Tibial nerve (tissue), 4 donors: ENCODE measurements at places on chromosomes 2 and 18. TPM values are rescaled to one million over a fixed set of nuclear protein-coding genes. Genes with fewer than 3 reads are reported as not detected.

DNA sequence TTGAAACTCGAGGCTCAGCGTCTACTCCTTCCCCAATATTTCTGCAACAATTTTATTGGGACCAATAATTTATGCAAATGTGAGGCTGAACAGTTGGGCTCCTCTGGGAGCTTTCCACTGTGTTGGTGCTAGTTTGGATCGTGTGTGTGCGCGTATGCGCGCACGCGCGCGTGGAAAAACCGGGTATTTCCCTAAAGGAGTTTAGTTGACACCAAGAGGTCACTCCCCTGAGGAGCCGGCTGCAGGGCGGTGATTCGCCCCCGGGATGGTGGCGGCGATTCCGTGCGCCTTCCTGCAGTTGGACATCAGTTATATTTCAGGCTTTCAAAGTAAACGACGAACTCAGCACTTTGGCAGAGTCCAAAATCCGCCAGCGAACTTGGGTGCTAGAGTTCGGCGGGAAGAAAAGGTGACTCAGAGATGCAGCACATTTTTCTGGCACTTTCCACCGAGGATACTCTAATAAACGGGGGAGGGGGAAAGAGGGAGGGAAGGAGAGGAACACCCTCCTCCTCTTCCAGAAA, 186.5 kb upstream of the FANCL start:
- DNase-seq, result no peak

- DNase-seq, result no peak
These were observed 5.6 kb downstream of the TANK start for GRCh38 chr2:161165811-161166210.

DNA sequence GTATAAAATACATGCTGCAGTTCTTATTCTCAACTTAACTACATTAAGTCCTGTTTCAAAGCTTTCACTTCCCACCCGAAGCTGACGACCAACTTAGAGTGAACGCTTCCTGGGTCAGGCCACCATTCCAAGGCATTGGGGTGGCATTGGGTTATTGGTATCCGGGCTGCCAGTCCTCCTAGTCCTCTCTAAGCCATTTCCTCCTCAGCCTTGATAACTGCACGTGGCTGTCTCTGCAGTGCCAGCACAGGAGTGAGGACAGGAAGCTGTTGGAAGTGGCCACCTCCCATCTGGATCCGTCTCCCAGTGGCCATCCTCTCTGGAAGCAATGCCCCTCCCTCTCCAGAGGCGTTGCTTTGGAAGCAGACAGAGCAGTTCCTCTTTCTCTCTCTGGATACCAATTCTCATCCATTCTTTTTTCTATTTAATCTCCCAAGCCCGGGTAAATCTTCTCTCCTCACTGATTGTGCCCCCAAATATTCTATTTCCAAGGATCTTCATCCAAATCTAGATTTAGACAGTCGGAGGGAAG, 354.7 kb downstream of the EIPR1 start:
- DNase-seq, result no peak

DNA sequence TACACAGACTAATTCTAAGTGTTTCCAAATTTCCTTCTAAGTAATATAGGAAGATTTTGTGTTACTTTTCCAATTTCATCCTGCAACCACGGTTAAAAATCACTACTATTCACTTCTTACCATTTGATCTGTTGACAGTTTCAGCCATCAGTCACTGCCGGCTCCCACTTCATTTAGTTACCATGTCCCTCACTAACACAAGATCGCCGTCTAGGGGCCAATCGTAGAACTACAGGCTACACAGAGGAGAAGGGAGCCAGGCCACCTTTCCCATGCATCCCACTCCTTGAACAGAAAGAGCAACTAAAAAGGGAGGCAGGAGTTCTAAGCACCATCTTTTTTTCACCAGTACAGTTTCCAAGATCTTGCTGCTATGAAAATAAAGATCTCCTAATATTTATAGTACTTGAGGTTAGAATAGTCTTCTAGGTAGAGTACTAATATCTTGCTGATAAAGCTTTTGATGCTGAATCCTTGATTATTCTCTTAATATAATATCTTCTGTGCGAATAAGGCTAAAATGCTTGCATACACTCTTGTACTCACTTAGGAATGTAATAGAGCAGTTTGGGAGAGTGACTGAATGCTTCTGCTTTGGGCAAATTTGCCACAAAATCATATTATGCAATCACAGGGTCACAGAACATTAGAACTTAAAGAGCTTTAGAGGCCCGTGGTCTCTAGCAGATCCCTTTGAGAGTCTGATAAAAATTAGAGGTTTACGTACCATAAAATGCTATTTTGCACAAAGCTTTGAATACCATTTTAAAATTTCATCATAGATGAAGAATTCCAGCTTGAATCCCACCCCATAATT, 39.5 kb upstream of the CYP1B1 start:
- DNase-seq, result peak; percentile 82

DNA sequence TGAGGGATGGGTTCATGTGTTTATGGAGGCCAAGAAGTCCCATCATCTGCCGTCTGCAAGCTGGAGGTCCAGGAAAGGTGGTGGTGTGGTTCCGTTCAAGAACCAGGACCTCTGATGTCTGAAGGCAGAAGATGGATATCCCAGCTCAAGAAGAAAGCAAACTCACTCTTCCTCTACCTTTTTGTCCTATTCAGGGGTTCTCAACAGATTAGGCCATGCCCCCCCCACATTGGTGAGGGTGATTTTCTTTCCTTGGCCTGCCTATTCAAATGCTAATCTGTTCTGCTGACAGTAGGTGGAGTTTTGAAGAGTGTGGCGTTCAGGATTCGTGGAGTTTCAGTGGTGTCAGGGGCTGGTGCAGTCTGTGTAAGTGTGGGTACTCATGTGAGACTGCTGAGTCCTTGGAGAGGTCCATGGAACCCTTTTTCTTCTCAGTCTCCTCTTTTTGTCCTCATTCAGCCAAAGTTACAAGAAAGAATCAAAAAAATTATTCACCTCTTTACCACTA, 5.9 kb downstream of the MSL3B start:
- DNase-seq, result no peak

GRCh38 chr2:146457221-146457620, 1387.6 kb upstream of the ACVR2A start:
- DNase-seq, result no peak

DNA sequence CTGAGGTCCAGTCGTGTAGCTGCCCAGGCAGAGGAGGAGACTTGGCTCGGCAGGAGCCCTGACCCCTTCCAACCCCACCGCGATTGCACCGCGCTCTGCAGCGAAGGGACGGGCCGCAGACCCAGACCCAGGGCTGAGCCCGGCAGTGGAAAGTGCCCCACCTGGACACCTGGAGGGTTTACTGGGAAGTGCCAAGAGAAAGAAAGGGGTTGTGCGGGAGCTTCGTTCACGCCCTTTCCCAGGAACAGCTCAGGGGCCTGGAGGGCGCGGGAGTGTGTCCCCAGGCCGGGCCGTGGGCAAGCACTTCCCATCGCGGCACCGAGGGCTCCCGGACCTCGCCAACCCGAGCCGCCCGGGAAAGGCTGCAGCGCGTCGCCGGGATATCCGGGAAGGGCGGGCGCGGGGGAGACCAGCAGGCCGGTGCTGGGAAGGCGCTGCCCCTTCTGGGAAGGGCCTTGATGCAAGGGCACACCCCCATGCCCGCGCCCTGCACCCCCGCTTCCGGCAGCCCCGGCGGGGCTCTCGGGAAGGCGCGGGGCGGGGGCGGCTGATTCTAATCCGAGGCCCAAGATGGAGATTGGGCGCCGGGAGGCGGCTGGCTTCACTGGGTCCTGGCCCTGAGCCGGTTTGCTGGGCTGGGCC, 36.1 kb upstream of the MRPL33 start:
- peak; percentile 47 for DNase-seq

DNA sequence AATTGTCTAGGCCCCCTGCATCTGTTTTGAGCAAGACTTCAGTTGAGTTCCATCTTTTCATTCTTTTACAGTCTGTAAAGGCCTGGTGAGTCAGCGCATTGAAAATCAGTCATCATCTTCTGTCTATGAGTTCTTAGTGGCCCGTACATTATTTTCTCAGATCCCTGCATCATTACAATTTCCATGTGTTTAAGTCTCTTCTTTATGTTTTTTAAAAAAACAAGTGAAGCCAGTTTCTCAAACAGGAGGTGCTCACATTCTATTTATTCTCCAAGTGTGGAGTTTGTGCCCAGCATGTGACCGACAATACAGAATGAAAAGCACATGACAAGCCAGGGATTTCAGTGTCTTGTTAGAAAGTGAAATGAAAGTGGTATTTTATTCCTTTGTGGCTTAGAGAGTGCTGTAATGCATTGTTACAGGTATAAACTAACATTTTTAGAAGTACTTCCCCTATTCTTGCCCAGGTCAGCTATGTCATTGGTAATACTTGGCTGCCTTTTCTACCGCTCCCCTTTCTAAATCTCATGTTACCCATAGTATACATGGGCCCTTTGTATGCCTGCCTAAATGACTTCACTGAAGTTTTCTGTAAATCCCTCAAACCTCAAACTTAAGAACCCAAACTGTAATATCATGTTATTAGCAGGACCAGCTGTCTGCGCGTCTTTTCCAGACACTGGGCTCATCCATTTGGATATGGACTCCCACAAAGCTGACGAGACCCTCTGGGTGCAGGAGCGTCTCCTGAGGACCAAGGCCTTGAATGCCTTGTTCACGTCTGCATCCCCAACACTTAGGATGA, 67.6 kb downstream of the FEZ2 start:
- DNase-seq, result no peak

DNA sequence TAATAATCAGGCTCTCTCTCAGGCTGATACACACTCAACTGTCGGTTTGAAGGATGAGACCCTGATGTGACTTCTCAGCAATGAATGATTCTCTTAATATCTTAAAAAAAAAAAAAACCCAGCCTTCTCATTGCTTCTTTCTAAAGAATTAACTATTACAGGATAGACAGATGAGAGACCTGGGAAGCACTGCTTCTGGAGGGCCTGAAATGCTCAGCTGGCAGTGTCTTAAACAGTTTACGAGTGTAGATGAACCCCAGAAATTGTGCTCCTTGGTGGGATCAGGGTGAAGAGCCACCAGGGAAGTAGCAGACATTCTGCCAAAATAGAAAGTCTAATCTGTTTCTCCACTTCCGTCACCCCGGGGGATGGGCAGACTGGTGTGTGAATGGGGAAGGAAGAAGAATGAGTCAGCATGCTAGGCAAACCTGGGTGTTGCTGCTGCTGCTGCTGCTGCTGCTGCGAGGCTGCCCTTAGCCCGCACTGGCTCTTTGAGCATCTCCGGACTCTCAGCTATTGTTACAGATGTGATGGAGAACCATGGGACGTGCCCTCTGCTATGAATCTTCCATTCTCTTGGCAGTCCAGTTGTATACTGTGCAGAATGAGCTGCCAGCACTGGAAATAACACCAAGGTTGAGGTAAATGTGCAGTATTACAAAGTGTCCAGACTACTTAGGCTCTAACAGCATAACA, 158.4 kb downstream of the SETBP1 start:
- peak; percentile 42 for DNase-seq

GRCh38 chr2:24123195-24123921, at the start of the genes FAM228B and PFN4:
FAM228B (plus strand) TSS chr2:24123469; CDS start chr2:24124362, 893 bp downstream.
PFN4 (minus strand) TSS chr2:24123334; CDS start chr2:24122535, 799 bp downstream.
- peak; percentile 68 for DNase-seq

DNA sequence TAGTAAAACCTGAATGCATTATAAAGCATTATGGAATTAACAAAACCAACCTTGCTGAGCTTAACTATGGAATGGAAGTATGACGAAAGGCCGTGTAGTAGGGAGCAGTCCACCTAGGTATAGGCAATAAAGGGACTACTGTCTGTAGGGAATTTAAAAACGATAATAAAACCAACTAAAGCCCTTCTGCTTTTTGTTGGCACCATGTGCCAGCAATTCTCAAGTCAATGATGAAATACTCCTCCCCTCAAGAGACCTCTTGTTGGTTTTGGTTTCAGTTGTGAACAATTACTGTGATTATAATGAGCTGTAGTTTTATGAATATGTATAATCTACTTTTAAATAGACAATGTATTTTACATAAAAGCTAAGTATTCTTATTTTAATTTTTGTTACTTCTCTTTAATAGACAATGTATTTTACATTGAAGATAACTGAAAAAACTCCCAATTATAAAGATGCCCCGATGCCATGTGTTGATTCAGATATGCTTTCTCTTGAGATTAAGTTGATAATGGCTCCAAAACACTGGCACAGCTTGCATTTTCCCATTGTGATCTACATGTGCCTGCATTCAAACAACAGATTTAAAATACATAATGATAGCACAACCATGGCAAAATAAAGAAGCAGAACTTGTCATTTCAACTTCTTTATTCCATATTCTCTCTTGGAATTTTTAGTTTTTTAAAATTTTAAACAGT, 55.5 kb upstream of the ZDBF2 start:
- no peak for DNase-seq

- DNase-seq, result no peak
These were observed 62.3 kb upstream of the TMEM178A start for GRCh38 chr2:39603436-39603835.

GRCh38 chr2:184498936-184499335, 99.4 kb upstream of the ZNF804A start:
- DNase-seq, result no peak

GRCh38 chr2:69985688-69986087, 24.3 kb upstream of the ASPRV1 start:
- no peak for DNase-seq

DNA sequence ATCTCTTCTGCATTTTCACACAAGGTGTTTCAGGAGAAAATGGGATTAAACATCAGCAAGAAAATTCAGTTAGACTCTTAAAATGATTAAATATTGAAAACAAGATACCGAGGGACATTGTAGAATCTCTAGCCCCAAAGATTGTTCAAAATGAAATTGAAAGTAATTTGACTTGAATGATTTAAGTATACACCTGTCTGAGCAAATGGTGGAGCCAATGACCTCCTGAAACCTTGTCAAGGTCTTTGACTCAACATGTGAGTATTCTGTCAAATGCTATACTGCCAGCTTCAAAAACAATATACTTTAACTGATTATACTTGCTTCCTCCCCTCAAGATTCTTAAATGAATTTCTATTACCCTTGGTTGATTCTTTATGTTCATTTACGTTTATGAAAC, 411.0 kb downstream of the DCC start:
- DNase-seq, result no peak

GRCh38 chr2:121200419-121201315, 84.3 kb downstream of the TFCP2L1 start:
- DNase-seq, result no peak

GRCh38 chr2:176063958-176064357, 19.8 kb downstream of the EVX2 start:
- DNase-seq, result no peak

- DNase-seq, result no peak
These were observed 15.2 kb upstream of the B3GNT7 start for GRCh38 chr2:231380307-231380706.

- DNase-seq, result no peak
These were observed 825.5 kb upstream of the NXPH2 start for GRCh38 chr2:139605668-139606067.

- no peak for DNase-seq
These were observed 262.1 kb downstream of the LPIN1 start for GRCh38 chr2:12008425-12009061.

ATP6V1B1 gene
- total RNA-seq, result not detected

DAPL1 gene
- 2.6 TPM for total RNA-seq

GREB1 gene
- 74.3 TPM for total RNA-seq

SNTG2 gene
- total RNA-seq, result 44.6 TPM

SMYD5 gene
- 32.4 TPM for total RNA-seq

PDE6D gene
- total RNA-seq, result 30.8 TPM

ME2 gene
- 54.0 TPM for total RNA-seq

NYAP2 gene
- not detected for total RNA-seq

CIB4 gene
- not detected for total RNA-seq

MGAT4A gene
- total RNA-seq, result 12.6 TPM

GPR45 gene
- total RNA-seq, result not detected

MSTN gene
- 0.63 TPM for total RNA-seq

IL1F10 gene
- total RNA-seq, result not detected

ACADL gene
- 85.4 TPM for total RNA-seq

SMCHD1 gene
- 70.5 TPM for total RNA-seq

TMEM247 gene
- total RNA-seq, result not detected

MYO5B gene
- 13.0 TPM for total RNA-seq

ARHGAP15 gene
- total RNA-seq, result 26.9 TPM

CREG2 gene
- total RNA-seq, result not detected

MYL12B gene
- 321 TPM for total RNA-seq
